NCI-H226 (cell line): ENCODE measurements at places on chromosomes 12 and 14.

- peak; percentile 74 for DNase-seq
Observed at GRCh38 chr14:68862954-68863594, 70.2 kb upstream of the ZFP36L1 start.

DNA sequence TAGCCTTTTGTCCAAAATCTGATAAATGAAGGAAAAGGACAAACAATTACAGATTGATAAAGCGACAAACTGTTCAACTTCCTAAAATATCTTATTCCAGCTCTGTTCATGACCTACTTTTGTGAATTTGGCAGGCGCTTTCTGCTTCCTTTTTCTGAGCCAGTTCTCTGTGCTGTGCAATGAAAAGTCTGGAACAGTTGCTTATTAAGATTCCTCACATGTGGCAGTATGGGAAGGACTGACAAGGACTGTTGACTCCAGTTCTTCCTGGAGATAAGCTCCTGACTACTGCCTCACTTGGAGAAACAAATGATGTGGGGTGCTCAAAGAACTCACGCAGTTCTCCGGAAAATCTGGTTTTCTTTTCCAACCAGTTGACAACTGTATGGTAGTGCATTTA, 58.3 kb upstream of the ANP32D start:
- no peak for DNase-seq

DNA sequence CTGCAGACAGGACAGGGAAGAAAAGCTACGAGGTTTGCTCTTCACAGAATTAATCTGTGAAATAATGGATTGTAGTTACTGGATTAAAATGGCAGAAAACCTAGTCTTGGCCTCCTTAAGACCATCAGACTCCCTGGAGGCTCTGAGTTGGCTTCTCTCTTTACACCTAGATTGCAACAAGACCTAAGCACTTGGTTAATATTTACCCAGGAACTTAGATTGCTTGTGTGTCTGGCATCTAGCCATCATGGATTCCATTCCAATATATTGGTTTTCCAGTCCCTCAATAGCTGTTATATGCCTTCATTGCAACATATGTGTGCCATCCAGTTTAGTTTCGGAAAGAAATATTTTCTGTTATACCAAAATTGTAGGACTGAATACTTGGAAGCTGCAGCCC, 1.9 kb upstream of the GTF2A1 start:
- no peak for DNase-seq

DNA sequence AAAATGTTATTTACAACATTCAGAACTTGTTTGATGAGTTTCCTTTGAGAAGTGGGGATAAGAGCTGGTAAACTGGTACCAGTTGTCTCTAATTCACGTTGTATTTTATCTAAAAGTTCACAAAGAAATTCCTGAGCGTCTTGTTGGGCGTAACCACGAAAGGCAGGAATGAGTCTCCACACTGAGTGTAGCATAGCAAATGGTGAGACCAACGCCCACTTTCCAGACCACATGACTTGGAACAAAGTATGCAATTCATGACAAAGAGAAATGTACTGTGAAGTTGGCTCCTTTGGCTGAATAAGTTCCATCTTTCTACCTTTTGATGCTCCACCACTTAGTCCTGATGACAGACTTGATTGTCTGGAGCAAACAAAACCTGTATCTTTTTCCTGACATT, 18.4 kb downstream of the USP44 start:
- DNase-seq = peak; percentile 77

DNA sequence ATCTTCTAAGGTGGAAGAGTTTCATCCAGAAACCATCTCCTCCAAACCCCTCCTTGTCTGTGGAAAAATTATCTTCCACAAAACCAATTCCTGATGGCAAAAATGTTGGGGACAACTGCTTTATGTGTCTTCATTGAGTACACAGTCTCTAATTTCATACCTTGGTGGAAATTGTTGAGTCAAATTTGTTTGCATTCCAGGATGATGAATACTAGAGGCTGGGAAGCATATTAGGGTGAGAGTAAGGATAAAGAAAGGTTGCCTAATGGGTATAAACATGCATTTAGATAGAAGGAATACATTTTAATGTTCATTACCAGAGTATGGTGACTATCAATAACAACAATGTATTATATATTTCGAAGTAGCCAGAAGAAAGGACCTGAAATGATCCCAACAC, 98.2 kb downstream of the C12orf42 start:
- DNase-seq = no peak

GRCh38 chr12:30862486-30862885, 64.1 kb upstream of the TSPAN11 start:
- peak; percentile 40 for DNase-seq

DNA sequence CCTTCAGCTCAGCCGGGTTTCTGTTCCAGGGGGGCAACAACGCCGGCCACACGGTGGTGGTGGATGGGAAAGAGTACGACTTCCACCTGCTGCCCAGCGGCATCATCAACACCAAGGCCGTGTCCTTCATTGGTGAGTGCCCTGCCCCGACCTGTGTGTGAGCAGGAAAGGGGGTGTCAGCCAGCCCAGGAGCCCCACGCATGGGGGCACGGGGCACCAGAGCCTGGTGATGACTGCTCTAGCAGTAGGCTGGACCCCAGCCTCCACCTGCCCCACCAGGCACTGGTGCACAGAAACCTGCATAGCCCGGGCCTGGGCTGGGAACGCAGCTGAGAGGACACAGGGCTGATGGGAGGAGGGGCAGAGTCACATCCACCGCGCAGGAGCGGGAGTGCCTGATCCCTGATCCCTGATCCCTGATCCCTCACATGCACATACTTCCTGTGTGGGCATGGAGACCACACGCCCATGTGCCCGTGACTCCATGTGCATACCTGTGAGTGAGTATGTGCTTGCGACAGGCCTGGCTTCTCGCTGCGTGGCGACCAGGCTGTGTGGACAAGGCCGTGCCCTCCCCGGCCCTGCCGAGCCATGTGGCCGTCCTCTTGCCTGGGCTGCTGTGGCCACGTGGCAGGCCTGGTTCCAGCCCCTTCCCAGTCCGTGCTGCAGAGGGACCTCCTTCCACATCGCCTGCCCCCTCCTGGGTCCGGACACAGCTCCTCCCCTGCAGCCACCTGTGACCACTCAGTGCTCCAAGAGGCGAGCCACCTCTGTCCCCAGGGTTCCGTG, 11.2 kb downstream of the ADSS1 start:
- no peak for DNase-seq

GRCh38 chr12:113134521-113134951, 1.0 kb downstream of the RASAL1 start:
- no peak for DNase-seq

DNA sequence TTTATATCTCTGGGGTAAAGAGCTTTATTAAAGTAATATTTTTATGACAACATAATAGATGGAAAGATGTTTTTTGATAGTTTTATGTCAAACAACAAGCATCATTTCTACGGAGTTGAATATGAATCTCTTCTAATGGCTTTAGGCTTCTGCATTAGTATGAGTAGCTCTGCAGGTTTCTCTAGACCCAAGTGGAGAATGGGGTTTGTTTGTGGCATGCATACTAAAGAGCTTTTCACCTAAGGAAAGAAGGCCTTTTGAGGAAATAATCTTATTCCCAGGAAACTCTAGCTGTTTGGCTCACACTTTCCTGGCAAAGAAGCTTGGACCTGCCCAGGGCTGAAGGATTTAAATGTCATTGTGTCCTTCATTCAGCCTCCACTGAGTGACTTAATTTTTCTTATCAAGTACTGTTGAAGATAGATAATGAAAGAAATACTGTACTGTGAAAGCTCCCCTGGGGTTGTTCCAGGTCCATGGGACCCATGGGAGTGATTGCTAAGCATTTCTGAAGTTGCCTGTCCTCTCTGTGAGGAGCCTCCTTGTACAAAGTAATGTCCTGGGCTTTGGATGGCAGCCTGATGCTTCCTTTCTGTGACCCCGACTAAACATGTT, 469.3 kb downstream of the LRIG3 start:
- no peak for DNase-seq

- DNase-seq = no peak
Observed at GRCh38 chr14:77991128-77991772, 178.9 kb upstream of the NRXN3 start.

GRCh38 chr12:59500335-59500734, 95.5 kb upstream of the SLC16A7 start:
- no peak for DNase-seq

DNA sequence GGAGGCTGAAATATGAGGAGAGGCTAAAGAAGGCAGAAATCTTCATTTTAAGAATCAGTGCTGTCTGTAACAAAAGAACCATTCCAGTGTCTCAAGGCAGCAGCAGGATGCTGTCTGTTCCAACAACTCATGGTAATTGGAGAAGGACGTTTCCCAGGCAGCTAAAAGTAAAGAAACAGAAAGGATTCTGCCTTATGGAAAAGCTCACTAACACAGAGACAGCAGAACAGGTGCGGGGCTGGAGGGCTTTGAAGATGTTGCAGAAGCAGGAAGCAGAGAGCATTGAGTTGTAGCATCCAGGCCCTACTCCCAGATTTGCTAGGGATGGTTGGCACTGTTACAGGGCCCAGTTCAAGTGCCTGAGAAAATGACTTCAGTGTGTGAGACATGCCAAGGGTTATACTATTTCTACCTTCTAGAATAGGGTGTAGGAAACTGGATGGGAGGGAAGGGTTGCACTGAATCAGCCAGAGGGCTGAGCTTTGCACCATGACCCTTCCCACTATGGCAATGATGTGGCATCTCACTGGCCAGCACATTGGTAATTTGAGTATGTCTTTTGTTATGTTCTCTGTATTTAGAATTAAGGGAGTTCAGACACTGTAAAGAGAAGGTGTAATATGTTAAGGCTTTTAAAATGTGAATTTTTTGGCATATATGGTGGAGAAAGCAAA, 160.0 kb upstream of the FBXO33 start:
- no peak for DNase-seq

- DNase-seq = no peak
Observed at GRCh38 chr14:55361190-55361589, 50.4 kb downstream of the ATG14 start.

DNA sequence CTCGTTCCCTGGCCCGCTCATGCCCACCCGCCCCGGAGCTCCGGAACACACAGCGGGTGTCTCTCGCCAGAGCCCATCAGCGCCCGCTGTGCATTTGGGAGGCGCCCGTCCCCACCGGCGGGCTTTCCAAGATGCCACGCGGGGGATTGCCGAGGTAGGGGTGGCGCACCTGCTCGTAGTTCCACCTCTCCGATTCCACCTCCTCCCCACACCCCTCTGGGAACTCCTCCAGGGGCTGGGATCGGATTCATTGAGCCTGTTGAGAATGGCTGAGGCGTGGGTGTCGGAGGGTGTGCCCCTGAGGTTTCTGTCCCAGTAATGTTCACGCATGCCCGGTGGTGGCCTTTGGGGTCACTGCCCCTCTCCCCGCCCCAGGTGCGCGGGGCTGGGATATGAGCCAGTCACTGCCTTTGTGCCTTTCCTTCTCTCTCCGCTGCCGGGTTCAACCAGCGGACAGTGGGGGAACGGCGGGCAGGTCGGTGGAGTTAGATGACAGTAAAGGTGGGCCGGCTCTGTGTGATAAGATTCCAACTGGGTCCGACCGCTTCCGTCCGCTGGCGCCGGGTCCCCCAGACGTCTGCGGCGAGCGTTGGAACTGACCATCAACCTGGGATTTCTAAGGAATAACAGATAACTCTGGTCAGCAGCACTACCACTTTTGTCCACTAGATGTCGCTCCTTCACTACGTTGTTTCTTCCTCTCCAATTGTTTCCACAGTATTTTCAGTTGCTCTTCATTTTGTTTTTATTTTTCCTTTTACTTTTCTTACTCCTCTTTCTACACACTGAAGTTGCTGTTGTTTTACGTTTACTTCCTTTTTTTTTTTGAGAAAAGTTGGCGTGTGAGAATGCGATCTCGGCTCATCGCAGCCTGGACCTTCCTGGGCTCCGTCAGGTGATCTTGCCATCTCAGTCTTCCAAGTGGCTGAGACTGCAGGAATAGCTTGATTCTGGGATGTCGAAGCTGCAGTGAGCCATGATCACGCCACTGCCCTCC, 178.1 kb upstream of the ALG10B start:
- DNase-seq = peak; percentile 23

DNA sequence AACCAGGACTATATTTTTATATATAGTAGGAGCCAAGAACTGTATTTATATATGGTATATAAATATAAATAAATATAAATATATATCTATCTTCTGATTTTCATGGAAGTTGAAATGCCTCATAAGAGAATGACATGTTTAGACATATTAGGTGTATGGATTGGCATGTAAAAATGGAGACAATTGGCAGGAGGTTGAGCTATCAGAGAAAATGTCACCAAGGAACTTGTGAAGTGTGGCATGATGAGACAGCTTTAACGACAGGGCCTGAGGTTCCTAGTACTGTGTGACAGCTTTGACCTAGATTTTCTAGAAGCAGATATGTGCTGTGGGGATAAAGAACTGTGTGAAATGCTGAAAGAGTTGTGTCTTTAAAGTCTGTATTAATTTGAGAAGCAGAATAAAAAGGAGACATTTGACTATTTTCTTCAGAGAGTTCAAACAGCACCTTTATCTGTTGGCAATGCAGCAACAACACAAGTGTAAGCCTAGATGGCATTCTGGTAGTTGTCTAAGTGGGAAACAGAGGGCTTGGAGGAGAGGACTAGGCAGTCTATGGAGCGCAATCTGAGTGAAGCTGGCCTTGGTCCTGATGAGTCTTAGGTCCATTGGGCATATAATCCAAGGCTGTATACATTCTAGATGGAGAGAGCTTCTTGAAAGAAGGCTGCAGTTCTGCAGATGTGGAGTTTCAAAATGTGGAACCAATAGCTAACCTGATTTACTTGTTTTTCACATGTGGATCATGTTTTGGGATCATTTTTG, 47.7 kb upstream of the MDGA2 start:
- DNase-seq = no peak

DNA sequence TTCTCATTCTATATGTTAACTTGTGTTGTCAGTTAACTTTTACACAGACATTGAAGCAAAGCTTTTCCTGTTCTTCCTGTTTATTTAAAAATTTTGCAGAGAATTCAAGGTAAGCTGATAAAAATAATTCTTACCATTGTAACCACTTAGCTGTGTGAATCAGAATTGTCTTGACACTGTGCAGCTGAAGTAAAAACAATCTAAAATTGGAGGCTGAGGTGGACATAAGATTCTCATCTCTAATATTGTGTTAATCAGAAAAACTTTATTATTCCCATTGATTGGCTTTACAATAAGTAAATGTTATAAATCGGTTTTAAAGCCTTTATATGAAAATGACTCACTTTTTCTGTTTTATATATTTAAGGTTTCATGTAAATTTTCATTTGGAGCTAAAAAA, 240.3 kb upstream of the PLEKHG7 start:
- no peak for DNase-seq

- peak; percentile 71 for DNase-seq
Observed at GRCh38 chr12:101127521-101128219, 82.4 kb downstream of the SLC5A8 start.

DNA sequence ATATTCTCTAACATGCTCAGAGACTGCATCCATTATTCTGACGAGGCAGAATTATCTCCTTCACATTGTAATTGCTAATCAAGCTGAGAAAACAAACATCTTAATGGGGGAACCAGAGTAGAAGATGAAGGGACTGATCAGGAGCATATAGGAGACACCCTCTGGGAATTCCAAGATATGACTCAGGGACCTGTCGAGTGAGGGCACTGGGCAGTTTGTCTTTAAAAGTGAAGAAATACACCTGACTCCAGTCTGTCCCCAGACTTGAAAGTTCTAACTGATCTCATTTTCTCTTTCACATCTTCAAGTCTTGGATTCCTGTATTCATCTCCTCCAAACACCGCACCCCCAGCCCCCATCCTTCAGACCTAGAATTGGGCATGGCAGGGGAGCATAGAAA, 226.9 kb upstream of the PLXNC1 start:
- DNase-seq = no peak
